CD4-positive, alpha-beta T cell treated with Interleukin-21 for 1 hour (primary cell): ENCODE measurements at places on chromosomes 16 and 17.

- no peak for DNase-seq
These were observed 3.3 kb upstream of the GAA start for GRCh38 chr17:80097844-80098691.

DNA sequence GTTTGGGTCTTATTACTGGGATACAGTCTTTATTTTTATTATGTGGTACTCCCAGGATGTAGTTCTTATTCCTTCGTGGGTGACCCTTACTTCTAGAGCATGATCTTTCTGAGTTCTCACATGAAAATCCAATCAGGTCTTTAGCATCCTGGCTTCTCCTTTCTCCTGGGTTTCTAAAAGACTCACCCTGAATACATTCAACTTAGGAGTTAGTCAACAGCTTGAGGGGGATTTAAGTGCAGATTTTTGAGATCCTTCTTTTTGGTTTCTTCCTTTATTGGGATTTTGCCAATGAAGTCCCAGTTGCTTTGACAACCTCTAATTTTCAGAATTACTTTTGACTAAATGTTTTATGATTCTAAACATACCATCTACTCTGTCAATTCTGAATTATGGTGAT, 68.2 kb downstream of the SIAH1 start:
- no peak for DNase-seq

DNA sequence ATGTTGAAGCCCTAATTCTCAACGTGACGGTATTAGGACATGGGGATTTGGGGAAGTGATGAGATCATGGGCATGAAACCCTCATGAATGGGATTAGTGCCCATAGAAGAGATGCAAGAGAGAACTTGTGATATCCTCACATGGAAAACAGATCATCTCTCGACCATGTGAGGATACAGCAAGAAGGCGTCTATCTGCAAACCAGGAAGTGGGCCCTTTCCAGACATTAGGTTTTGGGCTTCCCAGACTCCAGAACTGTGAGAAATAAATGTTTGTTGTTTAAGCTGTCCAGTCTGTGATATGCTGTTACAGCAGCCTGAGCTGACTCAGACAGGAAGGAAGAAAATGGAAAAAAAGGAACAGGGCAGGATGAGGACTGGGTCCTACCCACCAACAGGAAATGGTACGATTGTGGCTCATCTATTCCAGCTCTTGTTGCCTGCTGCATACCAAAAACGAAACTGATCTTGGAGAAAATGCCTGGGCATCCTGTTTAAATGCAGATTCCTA, 21.9 kb upstream of the SSTR2 start:
- peak; percentile 17 for DNase-seq

- DNase-seq, result no peak
These were observed 42.9 kb downstream of the AMFR start for GRCh38 chr16:56382459-56382858.

- peak; percentile 76 for DNase-seq
These were observed 91.3 kb downstream of the SNX29 start for GRCh38 chr16:12067714-12068401.

DNA sequence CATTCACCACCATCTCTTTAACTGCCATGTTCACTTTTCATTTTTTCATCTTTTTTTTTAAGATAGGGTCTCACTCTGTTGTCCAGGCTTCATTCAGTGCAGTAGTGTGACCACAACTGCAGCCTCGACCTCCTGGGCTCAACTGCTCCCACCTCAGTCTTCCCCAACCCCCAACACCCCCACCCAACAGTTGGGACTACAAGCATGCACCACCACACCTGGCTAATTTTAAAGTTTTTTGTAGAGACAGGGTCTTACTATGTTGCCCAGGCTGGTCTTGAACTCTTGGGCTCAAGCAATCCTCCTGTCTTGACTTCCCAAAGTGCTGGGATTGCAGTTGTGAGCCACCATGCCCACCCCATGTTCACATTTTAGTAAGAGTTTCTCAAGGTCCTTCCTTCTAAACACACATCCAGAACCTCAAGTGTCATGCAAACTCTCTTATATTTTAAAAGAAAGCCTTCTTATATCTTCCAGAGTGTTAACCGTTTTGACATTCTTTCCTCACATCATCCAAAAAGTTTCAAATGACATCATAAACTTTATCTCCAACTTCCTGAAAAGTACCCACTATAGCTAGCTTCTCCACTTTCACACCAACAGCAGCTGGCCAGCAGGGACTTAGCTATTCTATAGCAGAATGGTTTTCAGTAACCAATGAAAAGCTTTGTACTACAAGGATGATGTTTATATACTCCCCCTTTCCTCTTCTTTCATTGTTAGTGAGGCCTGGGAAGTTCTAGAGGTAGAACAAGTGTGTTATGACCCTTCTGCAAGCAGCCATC, 49.3 kb downstream of the TRAF4 start:
- no peak for DNase-seq

- DNase-seq, result no peak
These were observed 2.5 kb upstream of the WFIKKN2 start for GRCh38 chr17:50832864-50833381.

GRCh38 chr16:31105677-31106213, 2.4 kb upstream of the BCKDK start:
- DNase-seq, result peak; percentile 85

DNA sequence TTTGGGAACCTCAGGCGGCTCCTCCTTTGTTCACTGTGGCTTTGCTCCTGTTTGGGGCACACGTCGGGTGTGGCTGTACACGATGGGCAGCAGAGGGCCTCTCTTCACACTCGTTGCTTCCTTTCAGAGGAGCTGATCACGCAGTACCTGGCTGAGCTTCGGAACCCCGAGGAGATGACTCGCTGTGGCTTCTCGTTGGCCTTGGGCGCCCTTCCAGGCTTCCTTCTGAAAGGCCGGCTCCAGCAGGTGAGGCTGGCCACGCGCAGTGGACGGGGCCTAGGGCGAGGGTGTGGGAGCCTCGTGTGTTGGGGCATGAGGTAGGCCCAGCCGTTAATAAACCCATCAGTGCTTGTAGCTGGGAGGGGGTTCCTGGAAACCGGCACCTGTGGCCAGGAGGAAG, 85.0 kb upstream of the ZNF750 start:
- no peak for DNase-seq

GRCh38 chr16:17439580-17439979, 31.2 kb downstream of the XYLT1 start:
- DNase-seq, result peak; percentile 35

DNA sequence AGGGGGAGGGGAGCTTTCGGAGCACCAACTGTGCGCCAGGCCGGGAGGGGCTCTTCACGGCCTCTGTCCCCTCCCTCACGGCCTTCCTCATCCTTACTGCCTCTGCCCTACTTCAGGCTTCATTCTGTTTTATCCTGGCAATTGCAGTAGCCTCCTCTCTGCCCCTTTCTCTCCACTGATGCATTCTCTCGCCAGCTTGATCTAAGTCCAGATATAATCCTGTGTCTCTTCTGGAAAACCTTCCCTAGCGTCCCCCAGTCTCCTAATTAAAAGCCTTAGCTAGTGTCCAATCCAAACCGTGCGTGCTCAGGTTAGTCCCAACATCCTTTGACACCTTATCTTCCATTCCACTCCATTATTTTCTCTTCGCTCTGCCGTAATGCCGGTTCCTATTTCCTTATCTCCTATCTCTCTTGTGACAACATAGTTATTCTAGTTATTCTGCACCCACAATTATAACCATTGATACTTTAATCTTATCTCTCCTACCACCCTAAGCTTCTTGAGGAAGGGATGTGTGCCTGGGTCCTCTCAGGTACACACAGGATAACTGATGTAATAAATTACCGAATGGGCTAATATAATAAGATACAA, 869 bp downstream of the ZNF48 start:
- DNase-seq, result no peak

- no peak for DNase-seq
These were observed 31.0 kb upstream of the ST6GALNAC1 start for GRCh38 chr17:76674600-76674999.

GRCh38 chr16:81482329-81483063, 37.9 kb downstream of the CMIP start:
- DNase-seq, result no peak

- DNase-seq, result no peak
These were observed 812 bp upstream of the MYOCD start for GRCh38 chr17:12664894-12665262.

- no peak for DNase-seq
These were observed 308.3 kb upstream of the CDH5 start for GRCh38 chr16:66058172-66058691.

DNA sequence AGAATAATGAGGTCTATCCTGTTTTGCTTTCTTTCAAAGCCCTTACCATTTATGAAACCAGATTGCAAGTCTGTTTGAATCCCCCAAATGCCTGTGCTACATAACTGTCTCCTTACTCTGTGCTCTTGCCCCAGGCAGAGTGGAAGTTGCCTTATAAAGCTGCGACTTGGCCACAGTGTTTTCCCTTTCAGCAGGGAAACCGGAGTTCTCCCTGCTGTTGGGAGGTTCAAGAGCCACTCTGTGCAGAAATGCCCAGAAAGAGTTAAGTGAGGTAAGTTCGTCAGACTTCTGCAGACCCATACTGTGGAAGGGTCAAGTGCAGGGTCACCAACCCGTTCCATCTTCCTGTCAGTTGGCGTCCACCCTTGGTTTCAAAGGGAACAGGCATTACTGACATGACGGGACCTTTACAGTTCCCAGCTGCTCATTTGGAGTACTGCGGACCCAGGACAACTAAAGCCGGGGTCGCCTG, 508.9 kb downstream of the WWOX start:
- DNase-seq, result no peak

DNA sequence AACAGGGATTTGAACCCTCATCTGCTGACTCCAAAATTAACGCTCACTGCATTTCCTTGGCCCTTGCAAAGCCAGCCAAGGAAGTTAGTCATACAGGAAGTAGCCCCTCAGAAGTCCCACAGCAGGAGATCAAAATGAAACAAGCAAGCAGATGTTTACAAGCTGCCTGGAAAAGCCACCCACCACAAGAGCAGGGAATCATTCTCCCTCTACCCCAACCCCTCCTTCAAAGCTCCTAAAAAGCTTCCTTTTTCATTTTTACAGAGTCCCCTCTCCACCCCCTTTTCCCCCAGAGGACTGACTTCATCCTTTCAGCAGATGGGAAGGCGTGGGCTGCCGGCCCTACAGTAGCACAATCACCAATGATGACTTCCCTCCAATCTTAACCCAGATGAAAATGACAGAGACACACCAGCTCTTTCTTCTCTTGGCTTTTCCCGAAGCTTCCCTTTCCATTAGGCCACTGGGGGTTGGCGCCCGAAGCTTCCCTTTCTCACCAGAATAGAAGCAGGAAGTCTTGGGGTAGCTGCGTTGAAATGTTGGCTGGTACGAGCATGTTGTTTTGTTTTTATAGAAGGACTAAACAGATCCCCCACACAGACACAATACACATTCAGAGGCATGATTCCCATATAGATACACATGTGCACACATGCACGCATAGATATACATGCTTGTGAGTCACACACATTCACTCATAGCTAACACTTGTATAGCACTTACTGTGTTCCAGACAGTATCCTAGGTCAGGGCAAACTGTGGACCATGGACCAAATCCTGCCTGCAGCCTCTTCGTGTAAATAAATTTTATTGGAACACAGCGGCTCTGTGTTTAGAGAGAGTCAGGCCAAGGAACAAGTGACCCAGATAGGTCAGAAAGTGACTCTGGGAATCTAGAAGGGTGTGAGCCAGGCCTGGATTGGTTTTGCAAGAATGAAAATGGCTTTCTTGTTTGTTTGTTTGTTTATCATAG, 17.4 kb downstream of the ITPRIPL2 start:
- DNase-seq, result no peak

DNA sequence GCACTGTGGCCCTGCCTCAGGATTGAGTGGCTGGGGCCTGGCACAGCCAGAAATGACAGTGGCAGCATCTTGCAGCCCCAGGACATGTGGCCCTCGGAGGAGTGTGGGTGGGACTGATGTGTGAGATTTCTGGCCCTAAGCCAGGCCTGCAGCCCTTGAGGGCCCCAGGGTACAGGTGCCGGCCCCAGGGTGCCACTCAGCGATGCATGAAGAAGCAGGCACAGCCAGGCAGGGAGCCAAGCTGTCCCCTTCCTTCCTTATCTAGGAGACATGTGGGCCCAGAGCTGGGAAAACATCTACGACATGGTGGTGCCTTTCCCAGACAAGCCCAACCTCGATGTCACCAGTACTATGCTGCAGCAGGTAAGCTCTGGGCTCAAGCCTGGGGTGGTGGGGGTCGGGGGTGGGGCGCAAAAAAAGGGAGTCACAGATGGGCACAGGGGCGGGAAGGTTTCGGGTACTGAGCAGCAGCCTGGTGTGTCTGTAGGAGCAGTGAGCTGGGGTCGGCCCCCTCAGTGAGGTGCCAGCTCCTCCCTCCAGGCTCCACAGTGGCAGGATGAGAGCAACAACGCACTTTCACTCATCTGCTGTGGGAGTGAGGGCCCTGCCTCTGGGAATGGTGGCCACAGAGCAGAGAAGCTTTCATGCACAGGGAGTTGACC, 4.1 kb downstream of the ACE start:
- no peak for DNase-seq

DNA sequence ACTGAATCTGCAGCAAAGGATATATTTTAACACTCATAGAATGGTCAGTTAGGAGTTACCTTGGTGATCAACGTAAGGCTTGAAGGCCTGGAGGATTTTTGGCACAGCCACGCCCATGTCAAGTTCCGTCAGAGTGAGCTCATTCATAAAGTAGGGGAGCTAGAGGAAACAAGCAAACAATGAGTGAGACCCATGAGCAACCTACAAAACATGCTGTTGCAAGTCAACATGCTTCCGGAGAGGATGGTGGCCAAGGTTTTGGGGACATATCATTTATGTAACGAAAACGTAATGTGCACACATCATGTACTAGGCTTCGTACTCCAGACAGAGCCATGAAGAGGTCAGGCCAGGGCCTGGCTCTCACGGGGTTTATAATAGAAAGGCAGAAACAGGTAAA, 41.1 kb upstream of the ERN1 start:
- DNase-seq, result no peak

DNA sequence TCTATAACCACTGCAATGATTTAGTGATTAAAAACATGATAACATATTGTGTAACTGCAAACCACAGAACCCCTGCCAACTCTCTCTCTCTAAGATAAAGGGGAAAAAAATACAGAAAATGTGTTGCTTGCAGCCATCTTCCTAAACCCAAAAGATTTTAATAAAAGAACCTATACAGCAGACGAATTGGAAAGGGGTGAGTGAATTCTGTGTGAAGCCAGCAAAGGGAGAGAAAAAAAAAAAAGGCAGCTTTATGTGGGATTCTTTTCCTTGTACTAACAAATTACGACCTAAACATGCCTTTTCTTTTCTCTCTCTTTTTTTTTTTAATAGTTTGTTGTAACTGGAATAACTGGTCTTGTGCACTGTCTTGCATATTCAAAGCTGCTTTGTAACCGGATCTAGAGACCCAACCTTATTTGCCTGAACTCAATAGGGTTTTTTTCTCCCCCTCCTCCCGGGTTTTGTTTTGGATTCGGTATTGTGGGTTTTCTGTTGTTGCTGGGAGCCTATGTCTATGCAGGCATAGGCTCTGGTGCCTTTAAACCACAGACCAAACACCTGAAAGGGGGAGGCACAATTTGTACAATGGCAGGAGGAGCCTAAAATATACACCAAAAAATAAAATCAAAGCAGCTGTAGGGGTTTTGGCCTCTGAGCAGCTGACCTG, 7.0 kb upstream of the ZFHX3 start:
- DNase-seq, result no peak
